GM13977 (cell line): ENCODE measurements at places on chromosomes 6 and 20.

- DNase-seq: no peak
Observed at GRCh38 chr20:63415647-63416391, 54.7 kb upstream of the CHRNA4 start.

DNA sequence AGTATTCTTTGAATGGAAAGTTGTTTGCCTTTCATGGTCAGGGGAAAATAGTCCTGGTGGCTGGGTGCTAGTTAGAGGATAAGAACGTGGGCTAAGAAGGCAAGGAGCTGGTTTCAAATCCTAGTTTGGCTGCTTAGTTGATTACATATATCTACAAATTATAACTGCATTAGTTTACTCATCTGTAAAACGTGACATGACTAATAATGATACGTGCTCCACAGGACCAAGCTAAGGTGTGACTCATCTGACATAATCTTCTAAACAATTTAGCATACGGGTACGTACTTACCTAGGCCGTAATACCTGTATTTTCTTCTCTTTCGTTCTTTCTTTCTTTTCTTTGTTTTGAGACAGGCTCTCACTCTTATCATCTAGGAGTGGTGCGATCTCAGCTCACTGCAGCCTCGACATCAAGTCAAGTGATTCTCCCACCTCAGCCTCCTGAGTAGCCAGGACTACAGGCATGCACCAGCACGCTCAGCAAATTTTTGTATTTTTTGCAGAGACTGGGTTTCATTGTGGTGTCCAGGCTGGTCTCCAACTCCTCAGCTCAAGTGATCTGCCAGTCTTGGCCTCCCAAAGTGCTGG, 1274.2 kb upstream of the GJE1 start:
- no peak for DNase-seq

- no peak for DNase-seq
Observed at GRCh38 chr20:48770700-48771442, 56.9 kb downstream of the PREX1 start.

DNA sequence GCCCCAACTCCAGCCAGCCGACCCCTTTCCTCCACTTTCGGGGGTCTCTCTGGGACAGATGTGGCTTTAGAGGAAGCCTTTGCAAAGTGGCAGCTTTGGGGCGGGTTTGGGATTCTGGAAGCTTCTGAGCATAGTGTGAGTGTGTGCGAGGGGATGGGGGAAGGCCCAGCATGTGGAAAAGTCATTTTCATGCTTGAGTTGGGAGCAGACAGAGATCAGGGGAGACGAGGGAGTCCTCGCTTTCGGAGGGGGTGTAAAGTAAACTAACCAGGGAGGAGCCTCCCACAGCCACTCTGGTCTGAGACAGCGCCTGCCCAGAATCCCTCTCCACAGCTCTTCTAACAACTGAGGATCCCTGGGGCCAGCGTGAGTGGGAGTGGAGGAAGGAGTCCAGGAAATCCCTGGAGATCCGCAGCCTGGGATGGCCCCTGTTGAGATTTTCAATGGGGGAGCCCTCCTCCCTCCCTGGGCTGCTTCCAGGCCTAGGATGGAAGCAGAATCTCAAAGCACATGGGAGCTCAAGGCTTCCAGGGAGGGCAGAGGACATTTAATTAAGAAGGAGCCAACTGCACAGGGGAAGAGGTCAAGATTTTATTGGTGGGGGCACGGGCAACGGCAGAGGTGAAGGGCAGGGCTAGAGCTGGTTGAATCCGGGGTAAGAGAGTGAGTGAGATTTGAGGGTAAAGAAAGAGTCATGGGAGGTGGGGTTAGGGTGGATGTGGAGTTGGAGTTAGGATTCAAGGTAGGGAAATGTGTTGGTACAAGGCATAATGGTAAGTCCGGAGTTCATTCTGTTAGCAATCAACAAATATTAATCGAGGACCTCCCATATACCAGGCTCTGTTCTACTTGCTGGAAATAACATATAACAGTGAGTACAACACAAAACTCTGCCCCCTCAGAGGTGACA, 102.3 kb upstream of the FOXP4 start:
- no peak for DNase-seq

DNA sequence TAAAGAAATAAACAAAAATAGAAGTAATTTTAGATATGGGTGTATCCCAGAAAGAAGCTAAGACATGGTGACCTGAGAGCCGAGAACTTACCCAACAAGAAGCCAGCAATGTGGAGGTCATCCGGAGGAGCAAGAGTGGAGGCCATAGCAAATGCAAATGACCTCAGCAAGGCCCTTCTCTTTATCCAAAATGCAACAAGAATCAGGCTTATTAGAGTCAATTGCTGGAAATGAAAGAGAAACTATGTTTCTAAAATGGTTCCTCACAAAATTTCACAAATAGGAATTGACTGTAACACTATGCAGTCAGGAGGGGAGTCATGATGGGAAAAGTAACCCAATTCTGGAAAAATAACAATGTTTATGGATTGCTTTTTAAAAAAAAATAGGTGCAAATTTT, 90.4 kb downstream of the TNFAIP3 start:
- no peak for DNase-seq

GRCh38 chr20:33843050-33843449, 31.9 kb downstream of the CHMP4B start:
- no peak for DNase-seq

DNA sequence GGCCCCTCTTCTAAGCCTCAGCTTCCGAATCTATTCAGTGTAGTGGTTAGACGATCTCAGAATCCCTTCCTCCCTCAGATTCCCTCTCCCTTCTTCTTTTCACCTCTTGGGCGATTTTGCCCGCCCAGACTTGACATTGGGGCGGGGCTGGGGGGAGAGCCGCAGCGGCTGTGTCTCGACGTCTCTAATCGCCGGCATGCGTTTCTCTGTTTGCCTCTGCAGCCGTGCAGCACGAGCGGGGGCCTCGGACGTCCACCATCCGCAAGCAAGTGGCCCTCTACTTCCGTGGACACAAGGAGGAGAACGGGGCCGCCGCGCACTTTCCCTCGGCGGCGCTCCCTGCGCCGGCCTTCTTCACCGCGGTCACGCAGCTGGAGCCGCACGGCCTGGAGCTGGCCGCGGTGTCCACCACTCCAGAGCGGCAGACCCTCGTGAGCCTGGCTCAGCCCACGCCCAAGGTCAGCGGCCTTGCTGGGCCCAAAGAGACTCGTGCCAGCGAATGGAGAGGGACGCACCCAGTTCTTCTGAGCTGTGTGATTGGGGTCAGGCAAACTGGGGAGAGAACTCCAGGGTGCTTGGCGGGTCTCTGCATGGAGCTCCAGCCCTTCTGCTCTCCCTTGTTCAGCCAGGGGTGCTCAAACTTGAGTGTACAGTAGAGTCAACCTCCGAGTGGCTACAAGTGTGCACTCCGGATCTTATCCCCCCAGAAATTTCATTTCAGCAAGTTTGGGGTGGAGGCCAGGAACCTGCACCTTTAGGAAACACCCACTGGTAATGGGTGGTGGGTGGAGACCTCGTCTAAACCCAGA, 10.7 kb downstream of the NR2E1 start:
- no peak for DNase-seq

GRCh38 chr6:25035174-25035511, 99.4 kb upstream of the RIPOR2 start:
- DNase-seq: no peak

DNA sequence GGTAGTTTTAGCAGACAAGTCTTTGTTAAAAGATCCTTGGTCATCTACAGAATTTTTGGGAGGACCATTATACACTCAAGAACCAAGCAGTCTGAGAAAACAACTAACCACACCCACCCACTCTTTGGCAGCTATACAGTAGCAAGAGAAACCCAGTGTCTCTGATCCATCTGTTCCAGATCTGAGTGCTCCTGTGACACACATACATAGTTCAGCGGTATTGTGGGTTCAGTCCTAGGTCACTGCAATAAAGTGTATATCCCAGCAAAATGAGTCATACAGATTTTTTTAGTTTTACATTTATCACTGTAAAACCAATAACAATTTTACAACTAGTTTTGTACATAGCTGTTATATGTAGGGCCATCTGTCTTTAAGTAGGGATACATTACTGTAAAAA, 47.4 kb upstream of the PAK5 start:
- no peak for DNase-seq

- no peak for DNase-seq
Observed at GRCh38 chr20:42359617-42360016, 741.4 kb upstream of the CHD6 start.

DNA sequence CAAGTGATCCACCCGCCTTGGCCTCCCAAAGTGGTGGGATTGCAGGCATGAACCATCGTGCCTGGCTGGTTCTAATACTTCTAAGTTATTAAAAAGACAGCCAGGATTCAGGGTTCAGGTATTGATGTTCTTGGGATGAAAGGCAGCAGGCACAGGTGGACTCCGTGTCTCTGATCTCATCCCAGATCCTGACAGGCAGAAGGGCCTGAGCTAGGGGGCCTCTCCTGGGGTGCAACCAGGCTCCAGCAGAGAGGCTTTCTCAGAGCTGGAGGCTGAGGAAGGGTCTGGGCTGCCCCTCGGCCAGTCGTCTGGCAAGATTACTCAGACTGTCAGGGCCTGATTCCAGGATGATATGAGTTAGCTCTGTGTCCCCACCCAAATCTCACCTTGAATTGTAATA, 106.3 kb downstream of the SCML4 start:
- DNase-seq: no peak

GRCh38 chr6:83352424-83353061, 78.3 kb downstream of the ME1 start:
- DNase-seq: no peak

- no peak for DNase-seq
Observed at GRCh38 chr20:32560989-32561830, 23.9 kb downstream of the NOL4L start.

- DNase-seq: no peak
Observed at GRCh38 chr6:159152041-159152440, 17.2 kb upstream of the FNDC1 start.
